ENCODE measurements at places on chromosomes 6 and 20.

DNA sequence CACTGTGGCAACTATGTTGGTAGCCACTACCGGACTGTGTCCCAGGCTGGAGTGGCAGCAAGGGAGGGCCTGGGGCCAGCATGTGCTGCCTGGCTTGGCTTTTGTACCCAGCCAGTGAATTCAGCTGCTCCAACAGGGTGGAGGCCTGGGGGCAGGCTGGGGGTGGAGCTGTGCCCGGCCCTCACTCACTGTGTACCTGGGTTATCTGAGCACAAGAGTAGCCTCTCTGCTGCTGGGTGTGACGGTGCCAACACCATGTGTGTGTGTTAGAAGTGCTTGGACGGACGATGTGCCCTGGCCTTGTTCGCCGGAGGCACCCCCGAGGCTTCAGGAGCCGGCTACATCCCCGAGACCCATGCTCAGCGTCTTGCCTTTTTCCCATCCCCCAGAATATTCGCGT lies 49.2 kb downstream of the EFCAB8 start:
- no peak for DNase-seq

- DNase-seq, result no peak
Measured at GRCh38 chr6:99073223-99073622, 125.5 kb upstream of the FBXL4 start.

GRCh38 chr20:37901654-37902503 lies 1.0 kb upstream of the VSTM2L start:
- DNase-seq, result peak; percentile 70

DNA sequence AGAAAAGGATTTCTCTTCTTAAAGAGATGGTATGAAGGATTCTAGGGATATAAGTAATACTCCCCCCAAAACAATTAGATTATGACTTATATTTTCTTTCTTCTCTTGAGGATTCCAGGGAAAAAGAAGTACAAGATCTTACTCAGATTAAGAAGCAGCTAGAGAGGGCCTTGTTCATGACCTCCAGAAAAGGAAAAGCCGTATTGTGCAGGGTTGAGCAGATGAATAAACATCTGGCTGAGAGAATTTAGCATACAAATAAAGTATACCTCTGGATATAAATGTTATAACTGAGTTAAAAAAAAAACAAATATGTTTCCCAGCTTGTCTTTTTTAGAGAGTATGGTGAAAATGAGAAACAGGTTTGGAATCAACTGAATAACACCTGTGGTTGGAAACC lies 11.3 kb downstream of the MYO6 start:
- DNase-seq, result no peak

GRCh38 chr6:160943997-160944396 lies 47.6 kb upstream of the MAP3K4 start:
- no peak for DNase-seq

DNA sequence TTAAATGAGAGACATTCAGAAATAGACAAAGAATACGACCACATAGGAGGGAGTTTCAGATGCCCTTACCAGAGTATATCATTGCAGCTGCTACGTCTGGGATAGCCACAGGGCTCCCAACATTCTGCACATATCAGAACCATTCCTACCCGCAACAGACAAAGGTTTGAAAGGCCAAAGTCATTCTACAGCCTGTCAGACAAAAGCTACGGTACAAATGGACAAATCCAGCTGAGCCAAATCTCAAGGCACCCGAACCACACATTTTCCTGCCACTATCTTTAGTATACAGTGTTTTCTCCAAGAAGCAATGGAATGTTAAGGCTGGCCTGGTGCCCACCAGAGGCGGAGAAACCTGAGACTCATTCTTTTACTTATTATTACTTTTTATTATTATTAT lies 30.5 kb upstream of the LYRM2 start:
- no peak for DNase-seq

DNA sequence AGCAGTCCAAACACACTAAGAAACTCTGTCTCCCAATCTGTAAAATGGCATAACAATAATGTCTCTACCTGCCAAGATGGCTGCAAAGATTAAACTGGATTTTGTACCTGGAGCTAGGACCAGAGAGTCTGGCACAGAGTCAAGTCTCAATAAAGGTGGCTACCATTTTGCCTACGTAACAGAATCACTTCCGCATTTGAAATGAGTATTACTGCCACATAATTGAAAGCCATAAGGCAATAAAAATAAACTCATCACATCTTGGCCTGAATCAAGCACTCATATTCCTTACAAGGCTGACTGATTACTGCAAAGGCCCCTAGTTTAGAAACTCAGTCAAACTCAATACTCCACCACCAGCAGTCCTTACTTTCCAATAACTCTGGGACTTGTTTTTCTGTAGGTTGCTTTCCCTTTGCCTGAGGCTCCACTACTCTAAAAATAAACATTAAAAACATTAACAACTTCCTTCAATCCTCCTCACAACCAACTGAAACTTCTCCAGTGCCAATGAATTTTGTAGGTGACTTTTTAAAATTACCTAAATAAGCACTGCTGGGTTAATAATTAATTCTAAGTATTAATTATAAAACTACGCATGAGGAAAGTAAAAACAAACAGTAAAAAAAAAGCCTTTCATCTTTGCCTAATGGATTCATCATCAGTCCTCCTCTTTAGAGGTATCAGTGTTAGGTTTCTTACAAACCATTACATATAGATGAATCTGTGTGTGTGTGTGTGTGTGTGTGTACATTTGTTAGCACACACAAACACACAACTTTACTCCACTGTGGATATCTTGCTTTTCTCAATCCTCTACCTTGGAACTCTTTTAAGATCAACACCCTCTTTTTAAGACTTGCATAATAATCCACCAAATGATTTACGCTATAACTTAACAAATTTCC lies 3.7 kb downstream of the KIF16B start:
- DNase-seq, result no peak

DNA sequence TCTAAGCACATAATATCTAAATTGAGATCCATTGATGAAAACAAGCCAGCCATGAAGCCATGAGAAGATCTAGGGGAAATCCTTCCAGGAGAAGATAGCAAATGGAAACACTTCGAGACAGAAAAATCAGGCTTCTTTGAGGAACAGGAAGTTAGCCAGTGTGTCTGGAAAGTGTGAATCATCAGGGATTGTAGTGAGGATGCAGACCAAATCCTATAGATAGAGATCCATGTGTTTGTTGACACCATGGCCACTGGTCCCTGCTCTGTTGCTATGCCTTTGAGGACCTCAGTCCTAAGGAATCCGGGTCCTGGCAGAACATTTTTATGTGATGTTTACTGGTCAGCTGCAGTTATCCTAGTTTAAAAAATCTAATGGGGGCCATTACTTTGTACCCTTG lies 6.6 kb upstream of the ELOVL2 start:
- no peak for DNase-seq

DNA sequence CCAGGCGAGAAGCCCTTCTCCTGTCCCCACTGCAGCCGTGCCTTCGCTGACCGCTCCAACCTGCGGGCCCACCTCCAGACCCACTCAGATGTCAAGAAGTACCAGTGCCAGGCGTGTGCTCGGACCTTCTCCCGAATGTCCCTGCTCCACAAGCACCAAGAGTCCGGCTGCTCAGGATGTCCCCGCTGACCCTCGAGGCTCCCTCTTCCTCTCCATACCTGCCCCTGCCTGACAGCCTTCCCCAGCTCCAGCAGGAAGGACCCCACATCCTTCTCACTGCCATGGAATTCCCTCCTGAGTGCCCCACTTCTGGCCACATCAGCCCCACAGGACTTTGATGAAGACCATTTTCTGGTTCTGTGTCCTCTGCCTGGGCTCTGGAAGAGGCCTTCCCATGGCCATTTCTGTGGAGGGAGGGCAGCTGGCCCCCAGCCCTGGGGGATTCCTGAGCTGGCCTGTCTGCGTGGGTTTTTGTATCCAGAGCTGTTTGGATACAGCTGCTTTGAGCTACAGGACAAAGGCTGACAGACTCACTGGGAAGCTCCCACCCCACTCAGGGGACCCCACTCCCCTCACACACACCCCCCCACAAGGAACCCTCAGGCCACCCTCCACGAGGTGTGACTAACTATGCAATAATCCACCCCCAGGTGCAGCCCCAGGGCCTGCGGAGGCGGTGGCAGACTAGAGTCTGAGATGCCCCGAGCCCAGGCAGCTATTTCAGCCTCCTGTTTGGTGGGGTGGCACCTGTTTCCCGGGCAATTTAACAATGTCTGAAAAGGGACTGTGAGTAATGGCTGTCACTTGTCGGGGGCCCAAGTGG lies 5.3 kb downstream of the SNAI1 start:
- DNase-seq, result no peak

GRCh38 chr20:8216375-8217200 lies 84.5 kb downstream of the PLCB1 start:
- no peak for DNase-seq

DNA sequence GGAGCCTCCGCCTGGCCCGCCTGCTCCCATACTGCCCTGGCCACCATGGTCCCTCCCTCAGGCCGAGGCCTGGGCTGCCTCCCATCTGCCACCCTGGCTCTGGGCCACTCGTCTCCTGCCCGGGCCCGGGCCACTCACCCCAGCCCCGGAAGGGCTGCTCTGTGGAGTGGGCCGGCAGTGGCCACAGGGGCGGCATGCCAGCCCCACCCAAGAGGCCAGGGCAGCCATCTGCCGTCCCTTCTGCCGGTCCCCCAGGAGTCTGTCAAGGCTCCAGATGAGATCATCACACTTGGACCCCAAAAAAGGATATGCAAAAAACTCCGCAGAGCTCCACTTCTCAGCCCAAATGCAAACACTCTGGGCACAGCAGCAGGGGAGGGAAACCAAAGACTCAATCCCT lies 23.8 kb upstream of the TLDC2 start:
- DNase-seq, result no peak

- DNase-seq, result no peak
Measured at GRCh38 chr6:71466362-71466761, 177.8 kb downstream of the OGFRL1 start.

- no peak for DNase-seq
Measured at GRCh38 chr6:116969211-116969863, 92.3 kb downstream of the RFX6 start.

GRCh38 chr6:96898241-96898851 lies 655 bp upstream of the NDUFAF4 start:
- DNase-seq, result no peak

All from H1 (cell line).